ENCODE measurements at places on chromosomes 12 and 14. TPM values are rescaled to one million over a fixed set of nuclear protein-coding genes. Genes with fewer than 3 reads are reported as not detected.

The CYP27B1 gene
- total RNA-seq = 2.5 TPM

The TSPAN11 gene
- not detected for total RNA-seq

GRCh38 chr12:115411121-115411520 lies 727.1 kb upstream of the TBX3 start:
- DNase-seq = no peak

DNA sequence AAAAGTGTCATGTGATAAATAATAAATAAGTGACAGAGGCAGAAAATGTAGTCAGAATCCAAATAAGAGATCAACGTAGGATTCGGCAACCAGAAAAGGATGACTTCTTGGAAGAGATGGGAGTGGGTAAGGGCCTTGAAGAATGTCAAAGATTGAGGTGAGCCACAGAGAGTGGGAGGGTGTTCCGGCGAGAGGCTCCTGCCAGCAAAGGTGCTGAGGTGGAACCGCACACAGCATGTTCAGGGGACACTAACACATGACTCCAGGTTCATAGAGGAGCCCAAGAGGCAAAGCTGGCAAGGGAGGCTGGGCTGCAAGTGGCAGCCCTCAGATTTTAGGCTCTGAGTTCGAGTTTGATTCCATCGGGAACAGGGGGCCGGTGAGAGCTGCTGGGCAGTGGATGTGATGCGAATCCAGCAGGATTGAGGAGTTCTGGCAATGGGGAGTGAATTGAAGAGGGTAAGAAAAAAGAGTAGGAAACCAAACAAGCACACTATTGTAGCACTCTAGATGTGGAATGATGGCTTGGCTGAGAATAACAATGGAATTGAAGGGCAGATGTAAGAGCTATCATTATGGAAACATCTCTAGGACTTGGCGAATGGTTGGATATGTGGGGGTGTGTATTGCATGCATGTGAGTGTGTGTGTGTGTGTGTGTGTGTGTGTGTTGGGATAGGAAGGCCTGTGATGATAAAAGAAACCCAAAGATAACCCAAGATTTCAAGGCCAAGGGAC lies 36.5 kb downstream of the LRRC74A start:
- no peak for DNase-seq

GRCh38 chr14:45258073-45258472 lies 5.1 kb upstream of the MIS18BP1 start:
- no peak for DNase-seq

- DNase-seq = no peak
These were observed 73.0 kb downstream of the ALG10B start for GRCh38 chr12:38389614-38390013.

The ASB2 gene
- total RNA-seq = 3.1 TPM

DNA sequence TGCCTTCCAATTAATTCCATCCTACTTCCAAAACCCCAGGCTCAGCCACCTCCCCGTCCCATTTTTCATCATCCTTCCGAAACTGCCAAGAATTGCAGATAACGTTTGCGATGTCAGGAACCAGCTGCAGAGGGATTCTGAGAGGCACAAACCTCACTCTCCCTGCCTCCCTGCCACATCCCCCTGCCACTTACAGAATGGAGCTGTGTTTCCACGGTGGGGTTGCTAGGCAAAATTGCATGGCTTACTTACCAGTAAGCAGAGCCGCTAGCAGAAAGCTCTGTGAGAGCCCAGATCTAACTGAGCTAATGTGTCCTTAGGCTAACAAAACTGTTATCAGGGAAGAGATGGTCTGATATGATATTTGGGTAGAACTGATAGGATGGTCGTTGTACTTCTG lies 127.4 kb downstream of the KCNK10 start:
- no peak for DNase-seq

The RHOJ gene
- total RNA-seq = not detected

The SPIC gene
- 0.37 TPM for total RNA-seq

The LRRK2 gene
- total RNA-seq = 59.9 TPM

- DNase-seq = no peak
These were observed 43.6 kb upstream of the LHX5 start for GRCh38 chr12:113515082-113515856.

GRCh38 chr12:31861360-31861759 lies 97.9 kb upstream of the RESF1 start:
- DNase-seq = no peak

DNA sequence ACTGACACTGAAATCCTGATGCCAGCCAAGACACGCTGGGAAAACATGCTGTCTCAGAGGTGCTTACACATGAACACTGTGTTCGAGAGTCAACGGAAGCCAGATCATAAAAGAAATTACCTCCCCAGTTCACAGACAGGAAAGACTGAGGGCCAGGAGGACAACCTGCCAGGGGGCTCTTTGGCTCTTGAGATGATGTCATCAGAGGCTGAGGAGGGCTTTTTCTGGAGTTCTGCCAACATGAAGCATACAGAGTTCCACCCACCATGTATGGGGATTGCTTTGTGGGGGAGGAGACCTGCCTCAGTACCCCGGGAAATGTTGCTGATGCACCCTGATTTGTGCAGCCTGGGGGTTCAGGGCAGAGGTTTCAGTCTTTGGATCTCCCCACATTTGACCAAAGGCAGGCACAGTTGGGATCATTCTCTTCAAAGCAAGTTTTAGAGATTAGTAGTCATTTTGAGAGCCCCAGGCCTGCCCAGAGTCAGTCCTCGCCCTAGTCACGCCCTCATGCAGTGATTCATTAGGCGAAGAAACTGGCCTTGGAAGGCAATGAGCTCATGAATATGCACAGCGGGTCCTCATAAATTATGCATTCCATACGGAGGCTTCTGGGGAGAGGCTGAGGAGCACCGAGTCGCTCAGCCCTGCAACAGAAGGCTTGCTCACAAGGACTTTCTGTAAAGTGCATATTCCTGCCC lies 34.9 kb upstream of the EML1 start:
- DNase-seq = no peak

The GZMH gene
- total RNA-seq = 0.93 TPM

- DNase-seq = no peak
These were observed 4.4 kb upstream of the C14orf39 start for GRCh38 chr14:60490270-60490669.

The A2M gene
- total RNA-seq = not detected

The PLBD2 gene
- 13.7 TPM for total RNA-seq

DNA sequence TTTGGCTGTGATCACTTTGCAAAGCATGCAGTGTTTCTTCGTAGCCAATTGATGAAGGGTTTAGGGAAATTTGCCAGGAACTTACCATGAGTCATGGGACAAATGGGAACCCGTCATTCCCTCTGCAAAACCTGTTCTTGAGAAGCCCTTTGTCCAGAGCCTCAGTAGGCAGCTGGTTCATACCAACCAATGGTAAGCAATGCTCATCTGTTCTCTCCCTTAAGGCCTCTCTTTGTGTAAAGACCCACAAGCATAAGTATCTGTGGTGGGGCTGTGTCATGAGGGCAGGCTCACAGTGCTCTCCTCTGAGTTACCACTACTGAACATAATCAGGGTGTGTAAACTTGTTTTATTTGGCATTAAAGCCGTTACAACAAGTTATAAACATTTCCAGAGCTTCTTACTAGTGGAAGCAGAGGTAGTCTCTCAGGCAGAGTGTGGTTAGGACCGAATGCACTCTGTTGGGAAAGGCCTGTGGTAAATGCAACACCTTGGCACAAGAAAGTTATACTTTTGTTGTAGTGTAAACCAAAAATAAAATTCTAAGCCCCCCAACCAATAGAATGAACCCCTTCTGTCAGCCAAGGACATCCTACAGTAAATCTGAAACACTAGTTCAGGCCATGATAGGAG lies 119.8 kb downstream of the SINHCAF start:
- no peak for DNase-seq

GRCh38 chr14:33052943-33053342 lies 114.3 kb downstream of the NPAS3 start:
- no peak for DNase-seq

The PLXNC1 gene
- total RNA-seq = 27.0 TPM

DNA sequence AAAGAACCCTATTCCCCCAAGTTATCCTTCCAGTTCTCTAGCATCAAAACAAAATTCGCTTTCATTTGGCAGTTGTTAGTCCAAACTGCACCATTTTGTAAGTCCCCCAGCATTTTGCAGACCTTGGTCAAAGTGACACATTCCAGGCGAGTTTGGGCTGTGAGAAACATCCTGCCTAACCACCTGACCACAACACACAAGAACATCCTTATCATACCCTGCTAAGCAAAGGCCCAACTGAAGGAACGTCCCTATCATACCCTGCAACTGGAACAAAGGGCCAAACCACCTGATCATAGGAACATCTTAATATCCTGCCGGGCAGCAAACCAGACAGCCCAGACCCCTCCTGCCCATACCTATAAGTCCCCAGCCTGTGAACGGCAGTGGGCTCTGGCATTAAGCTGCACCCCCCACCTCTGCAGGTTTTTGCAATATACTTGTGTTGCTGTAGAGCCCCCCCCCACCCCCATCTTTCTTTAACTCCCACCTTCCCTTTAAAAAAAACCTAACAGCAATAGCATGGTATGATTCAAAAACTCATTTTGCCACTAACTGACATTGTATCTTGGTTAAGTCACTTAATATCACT lies 2.7 kb downstream of the PCNX4 start:
- DNase-seq = no peak

The TRHDE gene
- total RNA-seq = not detected

DNA sequence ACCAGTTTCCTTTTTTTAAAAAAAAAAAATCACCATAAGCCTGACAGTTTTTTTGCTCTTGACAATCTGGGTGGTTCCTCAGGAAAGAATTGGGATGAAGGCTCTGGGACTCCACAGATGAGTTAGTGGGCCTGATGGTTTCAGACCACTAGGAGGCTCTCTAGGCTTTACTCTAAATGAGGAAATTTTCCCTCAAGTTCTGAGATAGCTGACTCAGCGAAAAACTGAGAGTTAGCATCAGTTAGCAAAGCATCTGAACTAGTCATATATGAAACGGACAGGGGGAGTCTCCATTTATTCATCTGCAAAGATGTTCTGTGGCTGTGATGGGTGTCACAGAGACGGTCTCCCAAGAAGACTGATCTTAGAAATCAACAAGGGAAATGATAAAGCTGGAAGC lies 314.3 kb upstream of the OR4E1 start:
- DNase-seq = no peak

DNA sequence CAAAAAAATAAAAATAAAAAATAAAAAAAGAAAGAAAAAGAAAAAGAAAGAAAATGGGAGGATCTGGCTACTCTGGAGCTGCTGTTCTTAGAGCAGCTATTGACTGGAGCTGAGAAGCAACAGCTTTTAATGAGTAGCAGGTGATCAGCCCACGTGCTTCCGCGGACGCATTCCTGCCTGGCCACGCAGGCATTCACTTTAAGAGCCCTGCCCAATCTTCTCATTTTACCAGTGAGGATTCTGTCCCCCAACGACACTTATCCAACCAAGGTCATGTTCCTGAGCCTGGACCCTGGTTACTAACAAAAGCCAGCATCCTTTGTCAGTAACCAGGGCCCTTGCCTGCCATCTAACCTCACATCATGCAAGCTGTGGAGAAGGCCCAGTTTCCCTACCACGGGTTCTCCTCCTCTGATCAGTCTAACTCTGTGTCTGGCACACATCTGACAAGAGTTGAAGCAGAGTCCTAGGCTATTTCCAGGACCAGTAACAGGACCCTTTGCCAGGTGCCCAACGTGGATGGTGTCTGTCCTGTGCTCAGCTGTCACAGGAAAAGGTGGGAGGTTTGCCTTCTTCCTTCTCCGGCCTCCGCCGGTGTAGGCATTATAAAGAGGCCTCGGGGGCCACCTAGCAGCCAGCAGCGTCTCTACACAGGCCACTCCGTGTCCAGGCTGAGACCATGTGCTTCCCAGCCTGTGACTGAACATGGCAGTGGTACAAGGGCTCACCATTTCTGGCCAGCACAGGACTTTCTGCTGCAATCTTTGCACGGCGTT lies 60.9 kb upstream of the GPATCH2L start:
- DNase-seq = no peak

DNA sequence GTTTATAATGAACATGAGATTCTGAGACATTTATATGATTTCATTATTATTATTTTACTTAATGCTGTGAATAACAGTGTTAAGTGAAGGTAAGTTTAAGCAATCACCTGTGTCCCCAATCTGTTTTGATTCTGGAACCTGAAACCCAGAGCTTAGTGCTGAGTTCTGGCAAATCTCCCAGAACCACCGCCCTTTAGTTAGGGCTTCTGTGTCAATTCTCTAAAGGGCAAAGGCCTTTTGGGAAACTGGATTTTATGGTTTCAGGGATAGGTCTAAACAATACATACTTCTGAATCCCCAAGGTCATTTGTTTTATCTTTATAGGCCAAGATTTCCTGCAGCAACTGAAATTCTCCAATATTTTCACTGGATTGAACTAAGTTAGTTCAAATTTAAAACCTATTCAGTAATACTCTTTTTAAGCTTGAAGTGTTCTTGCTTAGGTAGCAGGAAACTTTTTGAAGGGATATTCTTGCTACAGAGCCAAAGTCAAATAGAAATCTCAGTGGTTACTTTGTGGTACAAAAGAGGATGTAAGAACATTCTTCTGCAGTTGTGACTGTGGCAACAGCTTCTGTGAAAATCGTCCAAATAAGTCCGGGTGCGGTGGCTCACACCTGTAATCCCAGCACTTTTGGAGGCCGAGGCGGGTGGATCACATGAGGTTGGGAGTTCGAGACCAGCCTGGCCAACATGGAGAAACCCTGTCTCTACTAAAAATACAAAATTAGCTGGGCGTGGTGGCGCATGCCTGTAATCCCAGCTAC lies 10.0 kb upstream of the PKP2 start:
- no peak for DNase-seq

DNA sequence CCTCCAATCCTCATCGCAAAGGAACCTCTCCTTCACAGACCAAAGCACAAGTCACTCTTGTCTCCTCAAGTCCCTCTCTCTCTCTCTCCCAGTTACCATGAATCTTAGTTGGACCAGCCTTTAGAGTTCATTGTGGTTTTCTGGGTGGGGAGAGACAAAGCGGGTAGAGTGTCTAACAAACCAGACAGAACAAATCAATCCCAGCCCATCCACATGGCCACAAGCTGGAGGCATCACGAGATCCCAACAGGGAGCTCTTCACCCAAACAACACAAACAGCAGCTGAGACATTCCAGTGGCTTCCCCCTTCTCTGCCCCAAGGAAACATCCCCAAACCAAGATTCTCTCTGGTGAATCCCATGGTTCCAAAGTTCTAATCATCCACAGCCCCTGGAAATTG lies 22.4 kb downstream of the ACTN1 start:
- no peak for DNase-seq

The HOTAIR gene
- total RNA-seq = not detected

The HVCN1 gene
- total RNA-seq = 80.7 TPM

The POLE2 gene
- total RNA-seq = 5.3 TPM

DNA sequence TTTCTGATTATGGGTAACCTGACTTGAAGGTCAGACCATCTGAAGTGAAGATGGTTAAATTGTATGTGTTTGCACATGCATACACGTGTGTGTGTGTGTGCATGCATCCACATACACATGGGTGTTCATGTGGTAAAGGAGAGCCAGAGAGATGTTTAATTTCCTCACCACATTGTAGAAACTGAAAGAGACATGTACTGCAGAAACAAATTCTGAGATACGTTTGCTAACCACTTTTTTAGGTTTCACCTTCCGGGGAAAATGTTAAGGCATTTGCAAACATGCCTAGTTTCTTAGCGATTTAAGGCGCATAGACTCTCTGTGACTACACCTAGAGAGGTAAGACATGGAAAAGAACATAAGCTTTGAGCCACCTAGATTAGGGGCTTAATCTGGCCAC lies 362.9 kb downstream of the RAD51B start:
- DNase-seq = no peak
